ENCODE measurements at places on chromosomes 5 and 9. TPM values are rescaled to one million over a fixed set of nuclear protein-coding genes. Genes with fewer than 3 reads are reported as not detected.

DNA sequence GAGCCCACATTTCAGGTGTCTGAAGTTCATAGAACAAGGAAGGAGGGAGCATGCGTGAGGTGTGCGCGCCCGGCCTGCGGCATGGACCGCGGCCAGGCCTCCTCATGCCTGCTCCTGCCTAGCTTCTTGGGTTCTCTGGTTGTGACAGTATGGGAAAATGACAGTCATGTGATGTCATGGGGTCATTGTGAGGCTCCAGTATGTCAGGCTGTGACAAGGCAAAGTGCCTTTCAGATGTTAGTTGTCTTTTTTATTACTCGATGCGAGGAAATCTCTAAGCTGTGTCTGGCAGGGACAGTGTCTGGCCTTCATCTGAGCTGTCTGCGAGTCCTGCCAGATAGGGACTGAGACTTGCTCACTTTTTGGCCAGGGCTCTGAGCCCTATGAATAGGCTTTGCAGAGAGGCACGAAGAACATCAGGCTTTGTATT, 13.3 kb downstream of the UCK1 start:
- H3K4me3 ChIP-seq = no peak overlapping the region
- H3K36me3 ChIP-seq = peaks cover 15% of the 10 kb centered on the region
- no peak for DNase-seq
- no peaks in the 10 kb centered on the region for H3K4me1 ChIP-seq
- no peak overlapping the region for H3K27ac ChIP-seq

- H3K27me3 ChIP-seq = no peaks in the 10 kb centered on the region
- no peak for DNase-seq
- no peaks in the 10 kb centered on the region for H3K4me1 ChIP-seq
- no peak overlapping the region for H3K4me3 ChIP-seq
- H3K36me3 ChIP-seq = no peaks in the 10 kb centered on the region
- H3K27ac ChIP-seq = no peak overlapping the region
Observed at GRCh38 chr9:7320139-7320538, 479.4 kb downstream of the DMAC1 start.

DNA sequence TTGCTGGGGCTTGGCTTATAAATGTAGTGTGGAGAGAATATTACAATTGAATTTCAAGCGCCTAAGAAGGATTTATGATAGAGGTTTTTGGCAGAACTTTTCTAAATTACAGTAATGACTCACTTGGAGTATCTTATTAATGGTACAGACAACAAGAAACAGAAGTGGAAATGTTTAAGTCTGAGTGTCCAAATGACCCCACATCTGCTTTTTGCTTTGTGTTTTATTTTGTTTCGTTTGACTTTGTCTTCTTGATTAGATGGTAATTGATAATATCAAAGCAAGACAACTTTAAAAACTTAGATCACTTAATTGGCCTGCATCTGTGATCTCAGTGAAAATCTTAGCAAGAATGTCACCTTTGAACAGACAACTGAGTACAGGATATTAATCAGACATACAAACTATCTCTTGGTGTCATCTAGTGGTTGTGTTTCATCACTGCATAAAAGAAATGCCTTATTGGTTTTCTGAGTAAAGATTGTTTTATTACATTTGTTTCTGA, 577.4 kb downstream of the ISL1 start:
- no peaks in the 10 kb centered on the region for H3K4me1 ChIP-seq
- no peak overlapping the region for H3K4me3 ChIP-seq
- DNase-seq = no peak
- no peaks in the 10 kb centered on the region for H3K36me3 ChIP-seq
- H3K27ac ChIP-seq = no peak overlapping the region

PCDHGB4 gene
- total RNA-seq = 0.08 TPM

DNA sequence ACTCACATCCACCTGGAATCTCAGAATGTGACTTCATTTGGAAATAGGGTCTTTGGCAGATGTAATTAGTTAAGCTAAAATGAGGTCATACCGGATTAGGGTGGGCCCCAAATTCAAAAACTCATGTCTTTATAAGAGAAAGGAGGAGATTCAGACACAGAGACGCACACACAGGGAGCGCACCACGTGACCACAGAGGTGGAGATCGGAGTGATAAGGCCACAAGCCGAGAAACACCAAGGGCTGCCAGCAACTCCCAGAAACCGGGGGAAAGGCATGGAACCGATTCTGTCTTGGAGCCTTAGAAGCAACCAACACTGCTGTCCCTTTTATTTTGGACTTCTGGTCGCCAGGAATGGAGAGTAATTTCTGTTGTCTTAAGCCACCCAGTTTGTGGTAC, 31.8 kb upstream of the LMX1B start:
- no peak for DNase-seq
- peaks cover 4% of the 10 kb centered on the region for H3K27me3 ChIP-seq
- no peaks in the 10 kb centered on the region for H3K36me3 ChIP-seq
- H3K4me1 ChIP-seq = no peaks in the 10 kb centered on the region
- no peak overlapping the region for H3K27ac ChIP-seq

- peaks cover 6% of the 10 kb centered on the region for H3K27me3 ChIP-seq
- no peak for DNase-seq
- H3K36me3 ChIP-seq = no peaks in the 10 kb centered on the region
- no peak overlapping the region for H3K4me3 ChIP-seq
Observed at GRCh38 chr9:134321946-134322741, 4.1 kb upstream of the RXRA start.

DNA sequence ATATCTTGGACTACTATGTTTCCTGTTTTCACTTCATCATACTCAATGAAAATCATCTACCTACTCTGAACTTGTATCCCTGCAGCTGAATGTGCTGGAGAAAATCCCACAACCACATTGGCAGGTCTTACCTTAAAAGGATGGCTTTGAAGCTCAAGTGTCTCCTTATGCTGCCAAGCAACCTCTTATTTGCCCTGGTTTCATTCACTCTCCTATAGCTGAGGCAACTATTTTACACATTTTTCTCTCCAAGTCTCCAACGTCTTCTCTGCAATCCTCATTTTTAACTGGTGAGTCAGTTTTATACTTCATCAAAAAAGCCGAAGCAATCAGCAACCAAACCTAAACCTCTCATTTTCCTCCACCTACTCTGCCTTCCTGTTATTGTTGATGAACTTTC, 49.7 kb downstream of the POU4F3 start:
- no peaks in the 10 kb centered on the region for H3K27me3 ChIP-seq
- H3K36me3 ChIP-seq = no peaks in the 10 kb centered on the region
- DNase-seq = no peak
- no peak overlapping the region for H3K4me3 ChIP-seq

CSF2 gene
- total RNA-seq = 0.85 TPM

- no peak overlapping the region for H3K4me3 ChIP-seq
- H3K4me1 ChIP-seq = no peaks in the 10 kb centered on the region
- no peak overlapping the region for H3K27ac ChIP-seq
- H3K36me3 ChIP-seq = no peaks in the 10 kb centered on the region
Observed at GRCh38 chr9:91746904-91747303, 203.1 kb downstream of the ROR2 start.

DNA sequence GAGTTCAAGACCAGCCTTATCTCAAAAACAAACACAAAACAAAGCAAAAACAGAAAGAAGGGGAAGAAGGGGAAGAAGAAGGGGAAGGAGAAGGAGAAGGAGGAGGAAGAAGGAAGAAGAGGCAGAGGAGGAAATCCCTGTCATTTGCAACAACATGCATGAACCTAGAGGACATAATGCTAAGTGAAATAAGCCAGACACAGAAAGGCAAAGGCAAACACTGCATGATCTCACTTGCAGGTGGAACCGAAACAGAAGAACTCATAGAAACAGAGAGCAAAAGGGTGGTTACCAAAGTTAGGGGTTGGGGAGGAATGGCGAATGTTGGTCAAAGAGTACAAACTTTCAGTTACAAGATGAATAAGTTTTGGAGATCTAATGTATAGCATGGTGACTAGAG, 135.4 kb downstream of the UGCG start:
- DNase-seq = peak; percentile 97
- H3K4me3 ChIP-seq = peak overlapping the region; percentile 42
- no peaks in the 10 kb centered on the region for H3K36me3 ChIP-seq
- peaks cover 67% of the 10 kb centered on the region for H3K4me1 ChIP-seq
- H3K27ac ChIP-seq = peak overlapping the region; percentile 97
- no peaks in the 10 kb centered on the region for H3K27me3 ChIP-seq

DNA sequence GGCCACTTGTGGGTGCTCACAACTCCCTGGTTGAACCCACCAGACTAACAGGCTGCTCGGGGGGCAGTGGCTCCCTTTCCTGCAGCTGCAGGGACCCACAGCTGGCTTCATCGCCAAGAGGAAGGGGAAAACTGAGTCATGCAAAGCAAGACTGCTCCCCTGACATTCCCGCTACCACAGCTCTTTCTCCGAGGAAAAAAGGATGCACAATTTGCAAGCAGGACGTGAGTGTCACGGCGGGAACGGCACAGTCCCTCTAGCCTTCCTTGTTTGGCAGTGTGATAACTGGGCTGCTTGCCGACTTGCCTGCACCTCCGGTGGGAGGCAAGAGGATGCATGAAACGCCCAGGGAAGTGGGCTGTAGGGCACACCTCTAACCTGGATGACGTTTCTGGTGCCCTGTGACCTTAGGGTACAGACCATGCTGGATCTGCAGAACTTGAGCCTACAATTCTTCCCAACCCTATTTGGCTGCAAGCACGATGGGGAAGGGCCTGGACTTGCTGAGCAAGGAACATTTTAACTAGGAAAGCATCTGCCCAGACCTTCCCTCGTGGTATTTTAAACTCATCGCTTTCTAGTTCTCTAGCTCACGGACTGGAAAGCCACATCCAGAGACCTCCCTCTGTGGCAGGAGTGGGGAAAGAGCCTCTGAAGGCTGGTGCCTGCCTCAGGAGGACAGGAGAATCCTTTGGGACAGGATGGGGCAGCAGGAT, 7.8 kb downstream of the SH3PXD2B start:
- H3K27ac ChIP-seq = no peak overlapping the region
- H3K36me3 ChIP-seq = no peaks in the 10 kb centered on the region
- no peak overlapping the region for H3K4me3 ChIP-seq
- H3K27me3 ChIP-seq = peaks cover 3% of the 10 kb centered on the region
- H3K4me1 ChIP-seq = no peaks in the 10 kb centered on the region

DNA sequence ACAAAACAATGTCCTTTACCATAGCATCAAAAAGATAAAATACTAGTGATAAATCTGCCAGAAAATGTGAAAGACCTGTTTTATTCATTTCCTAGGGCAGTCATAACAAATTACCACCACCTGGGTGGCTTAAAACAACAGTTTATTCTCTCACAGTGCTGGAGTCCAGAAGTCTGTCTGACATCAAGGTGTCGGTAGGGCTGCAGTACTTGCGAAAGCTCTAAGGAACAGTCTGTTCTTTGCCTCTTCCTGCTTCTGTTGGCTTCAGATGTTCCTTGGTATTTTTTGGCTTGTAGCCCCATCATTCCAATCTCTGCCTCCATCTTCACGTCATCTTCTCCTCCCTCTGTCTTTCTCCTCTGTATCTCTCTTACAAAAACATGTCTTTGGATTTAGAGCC, 51.0 kb downstream of the PTPDC1 start:
- H3K27me3 ChIP-seq = no peaks in the 10 kb centered on the region
- no peaks in the 10 kb centered on the region for H3K36me3 ChIP-seq
- H3K4me3 ChIP-seq = no peak overlapping the region
- no peaks in the 10 kb centered on the region for H3K4me1 ChIP-seq
- H3K27ac ChIP-seq = no peak overlapping the region
- no peak for DNase-seq

FYB1 gene
- total RNA-seq = 0.56 TPM
